Cortex of kidney (tissue), 1 donor: ENCODE measurements at places on chromosomes 2 and 18.

GRCh38 chr2:48343571-48344440 is 186.1 kb upstream of the STON1 start:
- DNase-seq = no peak

DNA sequence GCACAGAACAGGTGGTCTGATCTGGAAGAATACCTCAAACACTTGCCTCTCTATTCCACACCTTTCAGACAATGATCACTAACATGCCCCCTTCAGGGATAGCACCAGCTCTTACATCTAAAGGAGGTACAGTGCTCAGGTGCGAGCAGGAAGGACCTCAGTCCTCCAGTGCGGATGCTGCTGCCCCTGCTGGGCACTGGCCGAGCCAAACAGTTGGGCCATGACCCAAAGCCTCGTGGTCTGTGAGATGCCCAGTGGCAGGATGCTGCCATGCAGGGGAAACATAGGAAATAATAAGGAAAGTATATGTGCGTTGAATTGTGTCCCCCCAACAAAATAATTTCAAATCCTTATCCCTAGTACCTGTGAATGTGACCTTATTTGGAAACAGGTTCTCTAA is 243.7 kb downstream of the NDUFA10 start:
- DNase-seq = no peak

DNA sequence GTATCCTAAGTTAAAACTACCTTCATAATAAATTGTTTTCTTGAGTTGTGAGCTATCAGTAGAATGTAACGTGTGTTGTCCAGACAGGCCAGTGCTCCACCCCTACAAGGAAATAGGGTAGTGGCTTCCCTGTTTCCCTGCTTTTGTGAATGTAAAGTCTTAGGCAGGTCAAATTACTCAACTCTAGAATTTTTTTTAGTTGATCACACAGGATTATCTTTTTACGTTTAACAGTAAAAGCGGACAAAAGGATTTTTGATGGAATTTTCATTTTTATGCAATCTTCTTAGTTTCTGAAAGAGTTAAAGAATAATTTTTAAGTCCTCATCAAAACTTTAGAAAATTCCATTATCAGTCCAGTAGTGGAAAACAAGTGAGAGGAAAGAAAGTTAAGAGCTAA is 38.2 kb downstream of the GPD2 start:
- no peak for DNase-seq

DNA sequence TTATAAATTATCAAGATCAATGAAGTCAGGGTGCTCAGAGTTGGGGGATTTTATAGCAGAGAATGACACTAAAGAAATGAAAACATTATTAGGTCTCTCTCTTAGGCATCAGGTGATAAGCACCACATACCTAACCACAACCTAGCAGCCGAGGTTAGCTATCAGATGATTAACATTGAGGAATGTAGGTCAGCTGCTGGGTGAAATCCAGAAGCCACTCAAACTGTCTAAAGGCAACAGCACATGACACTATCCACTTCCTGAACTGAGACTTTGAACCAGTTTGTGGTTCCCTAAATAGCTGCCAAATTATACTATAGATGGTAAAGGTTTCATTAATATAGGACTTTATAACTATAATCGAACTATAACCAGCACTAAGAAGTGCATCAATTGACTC is 4.7 kb downstream of the EPG5 start:
- DNase-seq = no peak

- no peak for DNase-seq
Measured at GRCh38 chr2:193580176-193580950, 1385.6 kb upstream of the TMEFF2 start.

DNA sequence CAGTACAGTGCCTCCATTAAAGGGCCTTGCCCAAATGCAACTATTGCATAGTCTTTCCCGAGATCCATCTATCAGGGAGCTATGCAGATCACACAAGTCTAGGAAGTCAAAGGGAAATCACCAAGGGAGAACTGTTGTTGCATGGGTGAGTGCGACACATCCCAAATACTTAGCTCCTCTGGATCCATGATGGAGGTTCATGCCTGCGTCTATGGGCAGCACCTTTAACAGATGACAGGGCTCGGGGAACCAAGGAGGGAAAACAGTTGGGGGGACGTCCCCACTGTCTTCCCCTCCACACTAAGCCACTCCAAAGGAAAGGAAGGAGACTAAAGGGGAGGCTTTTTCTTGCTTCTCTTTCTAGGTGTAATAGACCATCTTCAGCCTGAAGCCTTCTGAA is 552.8 kb upstream of the PKDCC start:
- DNase-seq = no peak

GRCh38 chr2:217905896-217906295 is 96.9 kb downstream of the TNS1 start:
- no peak for DNase-seq

- no peak for DNase-seq
Measured at GRCh38 chr2:64101141-64101591, 43.1 kb downstream of the PELI1 start.

GRCh38 chr2:88179228-88179679 is 9.1 kb downstream of the THNSL2 start:
- DNase-seq = no peak

DNA sequence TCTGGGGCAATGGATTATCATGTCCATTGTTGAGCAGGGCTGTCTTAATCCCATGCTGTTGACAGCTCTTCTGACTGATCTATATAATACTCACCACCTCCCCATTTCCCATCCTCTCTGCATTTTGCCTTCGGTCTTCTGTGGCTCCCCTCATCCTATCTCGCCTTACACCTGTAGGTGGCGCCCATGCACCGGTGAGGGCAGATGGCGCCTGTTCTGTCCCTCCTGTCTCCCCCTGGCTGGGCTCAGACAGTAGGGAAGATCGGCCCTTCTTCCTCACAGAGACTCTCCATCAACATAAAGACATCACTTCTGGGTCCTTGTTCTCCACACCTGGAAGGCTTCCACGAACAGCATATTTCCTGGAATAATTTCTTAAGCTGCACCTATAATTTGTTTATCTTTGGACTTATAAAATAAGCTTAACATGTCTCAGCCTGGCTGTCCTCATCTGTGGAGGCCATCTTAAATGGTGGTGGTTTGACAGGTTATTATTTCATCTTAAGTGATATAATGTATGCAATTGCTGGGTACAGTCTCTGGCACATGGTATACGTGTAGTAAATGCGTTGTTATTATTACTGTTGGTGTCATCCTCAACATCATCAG is 10.9 kb upstream of the CDH20 start:
- DNase-seq = no peak

- no peak for DNase-seq
Measured at GRCh38 chr2:75064691-75065396, 106.4 kb downstream of the POLE4 start.

GRCh38 chr2:142724186-142724585 is 153.3 kb upstream of the KYNU start:
- DNase-seq = no peak

GRCh38 chr2:240511351-240512108 is 46.3 kb downstream of the ANKMY1 start:
- DNase-seq = no peak

- no peak for DNase-seq
Measured at GRCh38 chr2:186098821-186099220, 360.2 kb downstream of the FSIP2 start.

- no peak for DNase-seq
Measured at GRCh38 chr2:190235101-190235500, 84.5 kb downstream of the HIBCH start.

GRCh38 chr2:113240150-113240914 is 38.4 kb downstream of the PAX8 start:
- no peak for DNase-seq
